Glutamatergic neuron (in vitro differentiated cells): ENCODE measurements at places on chromosomes 16 and 17.
A peak's percentile ranks its signal among the peaks of the same experiment; 100 is the strongest.

DNA sequence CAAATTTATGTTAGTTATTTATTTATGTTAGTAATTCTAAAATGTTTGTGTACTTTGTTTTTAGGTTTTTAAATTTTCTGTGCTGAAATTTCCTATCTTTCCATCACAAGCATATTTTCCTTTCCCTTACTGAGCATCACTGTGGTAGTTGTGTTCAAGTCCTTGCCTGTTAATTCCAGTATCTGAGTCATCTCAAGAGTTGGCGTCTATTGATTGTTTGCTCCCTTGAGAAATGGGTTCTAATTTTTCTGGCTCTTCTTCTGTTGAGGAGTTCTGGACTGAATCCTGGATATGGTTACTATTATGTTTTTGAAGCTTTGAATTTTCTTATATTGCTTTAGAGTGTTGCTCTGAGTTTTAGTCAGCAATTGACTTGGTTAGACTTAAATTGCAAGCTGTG, 56.3 kb downstream of the GAN start:
- DNase-seq: no peak

DNA sequence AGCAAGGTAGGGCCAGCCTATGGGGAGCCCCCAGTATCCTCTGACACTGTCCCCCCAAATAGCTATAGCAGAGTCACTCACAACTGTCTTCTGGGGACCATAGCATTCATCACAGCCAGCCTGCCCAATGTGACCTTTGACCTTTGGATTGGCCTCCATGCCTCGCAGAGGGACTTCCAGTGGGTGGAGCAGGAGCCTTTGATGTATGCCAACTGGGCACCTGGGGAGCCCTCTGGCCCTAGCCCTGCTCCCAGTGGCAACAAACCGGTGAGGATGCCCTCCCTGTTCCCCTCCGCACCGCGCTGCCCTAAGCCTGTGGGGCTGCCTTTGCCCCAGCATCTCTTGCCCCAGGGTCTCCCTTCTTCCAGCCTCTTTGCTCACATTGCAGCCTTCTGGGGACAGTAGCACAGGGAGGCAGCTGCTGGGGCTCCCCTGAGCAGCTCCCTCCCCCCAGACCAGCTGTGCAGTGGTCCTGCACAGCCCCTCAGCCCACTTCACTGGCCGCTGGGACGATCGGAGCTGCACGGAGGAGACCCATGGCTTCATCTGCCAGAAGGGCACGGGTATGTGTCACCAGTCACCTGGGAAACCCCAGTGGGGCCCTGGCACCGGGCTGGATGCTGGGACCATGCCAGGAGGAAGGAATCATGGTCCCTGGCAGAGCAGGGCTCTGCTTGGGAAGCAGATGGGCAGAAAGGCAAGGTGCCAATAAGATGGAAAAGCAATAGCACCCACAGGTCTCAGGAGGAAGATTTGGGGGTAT, 61.1 kb downstream of the MRC2 start:
- DNase-seq: no peak

DNA sequence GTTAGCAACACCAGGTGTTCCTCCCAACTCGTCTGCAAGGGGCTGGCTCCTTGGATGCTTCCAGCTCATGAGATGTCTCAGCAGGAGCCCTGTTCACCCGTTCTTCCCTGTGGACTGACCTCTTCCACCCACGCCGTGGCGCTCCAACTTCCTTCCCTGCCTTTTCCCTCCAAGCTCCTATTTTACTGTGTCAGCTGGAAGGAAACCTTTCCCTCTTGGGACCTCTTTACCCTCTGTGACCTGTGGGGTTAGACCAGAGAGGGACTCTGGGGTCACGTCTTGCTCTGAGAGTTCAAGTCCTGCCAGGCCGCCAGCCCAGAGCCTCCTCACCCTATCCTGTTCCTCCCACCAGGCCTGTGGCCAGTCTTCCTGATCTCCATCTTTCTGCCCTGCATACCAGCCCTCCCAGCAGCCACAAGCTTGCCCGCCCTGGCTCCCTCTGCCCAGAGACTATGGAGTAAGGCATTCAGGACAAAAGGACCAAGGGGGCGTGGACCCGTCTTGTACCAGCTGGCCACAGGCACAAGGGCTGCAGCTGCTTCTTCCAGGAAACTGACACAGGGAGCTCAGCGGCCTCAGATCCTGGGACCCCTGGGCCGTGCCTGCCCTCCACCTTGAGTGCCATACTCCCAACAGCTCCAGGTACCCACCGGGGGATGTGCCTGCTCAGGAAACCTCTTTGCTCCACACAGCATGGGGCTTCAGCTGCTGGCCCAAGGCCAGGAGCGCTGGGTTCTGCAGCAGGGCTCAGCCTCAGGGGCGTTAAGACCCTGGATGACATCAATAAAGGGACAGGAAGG, 3.0 kb downstream of the PAQR4 start:
- DNase-seq: no peak

DNA sequence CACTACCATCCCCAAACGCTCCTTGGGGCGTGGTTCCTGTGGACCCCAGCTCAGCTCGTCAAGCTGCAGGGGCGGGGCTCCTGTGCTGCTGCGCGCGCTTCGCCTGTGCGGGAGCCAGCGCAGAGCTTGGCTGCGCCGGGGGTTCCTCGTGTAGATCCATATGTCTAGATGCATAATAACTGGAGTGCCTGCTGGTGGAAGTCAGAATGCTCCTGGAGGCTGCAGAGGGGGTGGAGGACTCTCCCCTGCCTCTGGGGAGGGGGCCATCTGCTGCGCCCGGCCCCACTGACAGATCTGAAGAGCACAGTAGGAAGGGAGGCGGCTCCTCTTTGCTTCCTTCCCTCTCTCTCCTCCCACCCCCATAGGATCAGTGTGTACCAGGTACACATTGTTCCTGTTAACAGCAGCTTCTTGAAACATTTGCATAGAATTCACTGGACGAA, 4.6 kb downstream of the RASD1 start:
- DNase-seq: peak; percentile 85

DNA sequence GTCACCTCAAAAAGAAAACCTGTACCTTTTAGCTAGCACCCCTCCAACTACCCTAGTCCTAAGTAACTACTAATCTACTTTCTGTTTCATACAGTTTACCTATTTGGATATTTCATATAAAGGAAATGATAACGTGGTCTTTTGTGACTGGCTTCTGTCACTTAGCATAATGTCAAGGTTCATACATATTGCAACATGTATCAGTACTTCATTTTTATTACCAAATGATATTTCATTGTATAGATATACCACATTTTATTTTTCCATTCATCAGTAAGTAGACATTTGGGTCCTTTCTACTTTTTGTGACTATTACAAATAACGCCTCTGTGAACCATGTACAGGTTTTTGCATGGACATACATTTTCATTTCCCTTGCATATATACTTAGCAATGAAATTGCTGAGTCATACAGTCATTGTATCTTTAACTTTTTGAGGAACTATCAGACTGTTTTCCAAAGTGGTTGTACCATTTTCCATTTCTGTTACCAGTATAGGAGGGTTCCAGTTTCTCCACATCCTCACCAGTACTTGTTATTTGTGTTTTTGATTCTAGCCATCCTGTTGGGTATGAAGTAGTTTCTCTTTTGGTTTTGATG, 23.7 kb downstream of the MOSMO start:
- no peak for DNase-seq

- DNase-seq: no peak
Observed at GRCh38 chr17:43431714-43432523, 33.1 kb downstream of the ARL4D start.

GRCh38 chr16:21685034-21685455, 21.3 kb downstream of the OTOA start:
- DNase-seq: no peak

- DNase-seq: peak; percentile 94
Observed at GRCh38 chr17:66191593-66192377, at the start of gene CEP112. CEP112 (minus strand) TSS chr17:66192133.

DNA sequence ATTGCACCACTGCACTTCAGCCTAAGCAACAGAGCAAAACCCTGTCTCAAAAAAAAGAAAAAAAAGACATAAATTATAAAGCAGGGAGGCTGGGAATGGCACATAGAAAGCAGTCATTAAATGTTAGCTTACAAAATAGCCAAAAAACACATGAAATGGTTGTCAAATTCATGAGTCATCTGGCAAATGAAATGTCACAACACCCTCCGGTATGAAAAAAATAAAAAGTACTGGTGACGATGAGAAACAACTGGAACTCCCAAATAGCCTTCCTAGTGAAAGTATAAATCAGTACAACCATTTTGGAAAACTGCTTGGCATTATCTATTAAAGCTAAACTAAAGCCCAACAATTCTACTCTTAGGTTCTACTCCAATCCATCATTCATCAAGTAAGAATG, 3.5 kb upstream of the KATNB1 start:
- no peak for DNase-seq

DNA sequence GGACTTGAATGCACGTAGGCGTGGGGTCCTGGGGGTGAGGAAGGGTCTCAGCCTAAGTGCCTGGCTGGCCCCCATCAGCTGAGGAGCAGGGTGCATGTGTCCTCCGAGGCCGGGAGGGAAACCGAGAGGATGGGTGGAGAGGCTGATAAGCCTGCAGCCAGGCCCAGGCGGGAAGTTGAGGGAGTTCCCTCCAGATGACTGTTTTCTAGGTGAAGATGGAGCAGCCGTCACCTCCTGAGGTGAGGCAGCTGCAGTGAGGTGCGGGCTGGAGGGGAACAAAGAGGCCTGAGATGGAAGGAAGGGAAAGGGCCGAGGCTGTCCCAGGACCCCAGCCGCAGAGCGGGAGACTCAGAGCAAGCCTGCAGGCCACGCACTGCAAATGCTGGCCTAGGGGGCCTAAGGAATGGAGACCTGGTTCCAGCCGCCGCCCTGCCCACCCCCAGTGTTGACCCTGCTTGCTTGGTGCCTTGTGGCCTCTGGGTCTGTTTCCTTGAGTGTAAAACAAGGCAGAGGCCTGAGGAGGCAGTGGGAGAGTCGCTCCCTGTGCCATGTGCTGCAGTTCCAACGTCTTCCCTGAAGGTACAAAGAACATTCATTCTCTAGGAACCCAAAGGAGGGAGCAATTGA, 3.0 kb downstream of the PECAM1 start:
- no peak for DNase-seq

DNA sequence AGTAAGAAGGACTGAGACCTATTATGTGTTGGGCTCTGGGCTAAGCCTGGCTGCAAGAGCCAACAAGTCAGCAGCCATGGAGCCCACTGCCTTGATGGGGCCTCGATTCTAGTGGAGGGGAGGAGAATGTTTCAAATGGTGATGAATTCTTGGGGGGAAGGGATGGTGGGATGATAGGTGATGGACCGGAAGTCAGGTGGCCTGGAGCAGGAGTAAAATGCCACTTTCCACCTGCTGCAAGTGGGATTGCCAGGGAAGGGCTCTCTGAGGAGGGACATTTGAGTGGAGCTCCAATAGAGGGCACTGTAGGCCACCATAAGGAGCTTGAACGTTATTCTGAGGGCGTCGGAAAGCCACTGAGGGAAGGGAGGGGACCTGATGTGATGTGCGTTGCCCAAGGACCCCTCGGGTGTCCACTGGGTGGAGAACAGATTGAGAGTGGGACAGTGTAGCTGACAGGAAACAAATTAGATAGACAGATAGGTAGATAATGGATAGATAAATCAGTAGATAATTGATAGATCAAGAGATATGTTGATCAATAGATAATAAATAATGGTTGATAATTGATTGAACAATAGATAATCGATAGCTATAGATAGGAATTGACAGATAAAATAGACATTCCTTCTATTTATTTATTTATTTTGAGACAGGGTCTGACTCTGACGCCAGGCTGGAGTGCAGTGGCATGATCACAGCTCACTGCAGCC, 18.2 kb upstream of the NXPH3 start:
- peak; percentile 61 for DNase-seq
